ENCODE measurements at places on chromosomes 2 and 18. TPM values are rescaled to one million over a fixed set of nuclear protein-coding genes. Genes with fewer than 3 reads are reported as not detected.

RAMP1 gene
- total RNA-seq: 10.5 TPM

LRP2 gene
- total RNA-seq: not detected

RDH14 gene
- total RNA-seq: 20.2 TPM

TRABD2A gene
- total RNA-seq: 6.4 TPM

LAMA3 gene
- total RNA-seq: 19.1 TPM

MROH2A gene
- under 0.01 TPM for total RNA-seq

C2orf92 gene
- total RNA-seq: 1.5 TPM

UGT1A5 gene
- not detected for total RNA-seq

B3GNT7 gene
- total RNA-seq: under 0.01 TPM

CCDC102B gene
- total RNA-seq: 45.7 TPM

ABHD1 gene
- not detected for total RNA-seq
